ENCODE measurements at places on chromosomes 2 and 18.

- DNase-seq: no peak
These were observed 147.7 kb upstream of the SLC1A4 start for GRCh38 chr2:64841461-64841860.

- DNase-seq: no peak
These were observed 141.9 kb upstream of the RBMS1 start for GRCh38 chr2:160635488-160635887.

DNA sequence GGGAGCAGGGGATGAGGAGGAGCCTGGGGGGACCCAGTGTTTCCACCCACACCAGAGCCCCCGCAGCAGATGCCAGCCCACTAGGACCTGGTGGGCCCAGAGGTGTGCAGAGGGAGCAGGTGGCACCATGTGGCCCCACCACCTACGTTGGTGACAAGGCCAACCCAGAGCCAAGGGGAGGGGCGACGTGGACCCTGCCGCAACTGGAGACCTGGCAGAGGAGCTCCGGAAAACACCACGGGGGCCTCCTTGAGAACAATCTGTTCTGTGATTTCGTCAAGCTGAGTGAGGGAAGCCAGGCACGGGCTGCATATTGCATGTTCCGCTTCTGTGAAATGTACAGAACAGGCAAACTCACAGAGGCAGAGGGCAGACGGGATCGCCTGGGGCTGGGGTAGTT, 49.1 kb upstream of the GPC1 start:
- DNase-seq: no peak

DNA sequence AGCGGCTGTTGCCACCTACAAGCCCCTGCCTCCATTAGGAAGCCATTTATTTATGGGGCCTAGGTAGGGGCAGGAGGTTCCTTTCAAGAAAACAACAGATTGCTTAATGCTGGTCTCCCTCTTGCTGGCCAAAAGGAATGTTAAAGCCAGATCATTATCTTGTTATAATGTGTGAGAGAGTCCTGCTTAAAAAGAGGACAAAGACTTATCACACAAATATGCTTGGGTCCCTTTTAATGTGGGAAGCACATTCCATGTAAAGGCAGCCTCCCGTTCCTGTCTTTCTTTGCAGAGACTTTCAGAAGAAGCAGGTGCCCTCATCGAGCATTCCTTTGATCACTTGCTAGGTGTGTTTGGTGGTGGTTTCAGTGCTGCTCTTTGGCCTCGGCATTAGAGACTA, 76.4 kb downstream of the AGAP1 start:
- no peak for DNase-seq

GRCh38 chr2:392926-393280, 105.0 kb upstream of the ALKAL2 start:
- DNase-seq: no peak

DNA sequence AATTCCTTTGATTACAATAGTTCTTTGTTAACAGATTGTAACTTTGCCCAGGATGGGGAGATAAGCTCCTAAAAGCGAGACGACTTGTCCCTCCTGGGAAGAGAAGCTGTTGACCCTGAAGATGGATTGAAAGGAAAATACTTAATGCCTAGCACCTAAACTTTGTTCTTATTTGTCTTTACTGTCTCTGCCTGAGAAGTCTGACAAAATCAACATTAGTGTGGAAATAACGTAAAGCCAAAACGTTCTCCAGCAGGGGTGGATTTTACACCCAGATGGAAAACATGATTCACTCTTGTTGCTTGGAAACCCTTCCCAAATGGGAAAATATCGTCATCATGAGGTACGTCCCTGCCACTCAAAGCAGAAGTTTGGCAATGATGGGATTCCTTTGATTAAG, 450.1 kb downstream of the SLC4A3 start:
- no peak for DNase-seq

Measured in cerebellar nuclear complex (tissue), 1 donor.